ENCODE measurements at places on chromosomes 16 and 17.

GRCh38 chr16:77434530-77435271 is at the start of gene ADAMTS18:
TSS of gene ADAMTS18 (minus strand) at chr16:77435034. CDS start at chr16:77434695, 339 bp downstream.
- no peak for DNase-seq

DNA sequence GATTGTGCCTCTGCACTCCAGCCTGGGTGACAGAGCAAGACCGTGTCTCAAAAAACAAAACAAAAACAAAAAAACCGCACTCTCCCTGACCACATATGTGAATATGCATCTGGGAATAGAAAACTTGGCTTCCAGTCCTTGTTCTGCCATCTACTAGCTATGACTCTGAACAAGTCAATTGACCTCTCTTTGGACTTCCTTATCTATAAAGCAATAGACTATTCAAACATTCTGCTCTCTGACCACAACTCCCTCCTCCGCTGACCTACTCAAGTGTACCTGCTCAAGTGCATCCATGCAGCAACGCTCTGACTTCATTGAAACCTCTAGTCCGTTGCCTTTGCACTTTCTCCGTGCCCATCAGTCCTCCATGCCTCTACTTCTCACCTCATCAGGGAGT is 52.6 kb upstream of the KDM6B start:
- no peak for DNase-seq

GRCh38 chr17:1714427-1714979 is 4.3 kb upstream of the TLCD2 start:
- DNase-seq = no peak

GRCh38 chr16:820748-821147 is 20.2 kb upstream of the GNG13 start:
- DNase-seq = no peak

GRCh38 chr17:47807421-47807820 is 14.2 kb downstream of the OSBPL7 start:
- no peak for DNase-seq

DNA sequence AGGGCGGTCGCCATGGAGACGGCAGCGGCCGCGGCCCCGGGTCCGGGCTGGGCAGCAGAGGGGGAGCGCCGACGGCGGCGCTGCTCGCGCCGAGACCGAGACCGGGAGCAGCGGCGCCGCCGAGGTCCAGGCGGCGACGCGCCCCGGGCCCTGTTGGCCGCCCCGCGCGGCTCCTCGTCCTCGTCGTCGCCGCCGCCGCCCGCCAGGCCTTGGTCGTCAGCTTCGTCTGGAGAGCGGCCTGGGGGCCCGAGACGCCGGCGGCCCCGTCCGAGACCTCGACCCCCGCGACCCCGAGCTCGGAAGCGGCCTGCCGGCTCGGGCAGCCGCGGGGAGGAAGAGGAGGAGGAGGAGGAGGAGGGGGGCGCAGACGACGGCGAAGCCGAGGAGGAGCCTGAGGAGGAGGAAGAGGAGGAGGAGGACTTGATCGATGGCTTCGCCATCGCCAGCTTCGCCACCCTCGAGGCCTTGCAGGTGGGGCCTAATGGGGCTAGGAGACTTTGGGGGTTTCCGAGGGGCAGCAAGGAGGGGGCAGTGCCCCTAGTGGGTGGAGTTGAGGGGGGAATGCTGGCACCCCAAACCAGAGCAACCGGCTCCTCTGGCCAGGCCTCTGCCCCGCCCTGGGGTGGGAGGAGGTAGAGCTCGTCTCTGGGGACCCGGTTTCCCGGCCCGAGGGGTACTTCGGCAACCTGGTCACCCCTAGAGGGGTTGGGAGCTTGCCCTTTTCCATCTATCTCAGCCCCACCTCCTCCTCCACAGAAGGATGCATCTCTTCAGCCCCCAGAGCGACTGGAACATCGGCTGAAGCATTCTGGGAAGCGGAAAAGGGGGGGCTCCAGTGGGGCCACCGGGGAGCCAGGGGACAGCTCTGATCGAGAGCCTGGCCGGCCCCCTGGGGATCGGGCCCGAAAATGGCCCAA is 1.5 kb downstream of the FBRS start:
- no peak for DNase-seq

- DNase-seq = no peak
These were observed 36.2 kb downstream of the USP10 start for GRCh38 chr16:84735849-84736586.

DNA sequence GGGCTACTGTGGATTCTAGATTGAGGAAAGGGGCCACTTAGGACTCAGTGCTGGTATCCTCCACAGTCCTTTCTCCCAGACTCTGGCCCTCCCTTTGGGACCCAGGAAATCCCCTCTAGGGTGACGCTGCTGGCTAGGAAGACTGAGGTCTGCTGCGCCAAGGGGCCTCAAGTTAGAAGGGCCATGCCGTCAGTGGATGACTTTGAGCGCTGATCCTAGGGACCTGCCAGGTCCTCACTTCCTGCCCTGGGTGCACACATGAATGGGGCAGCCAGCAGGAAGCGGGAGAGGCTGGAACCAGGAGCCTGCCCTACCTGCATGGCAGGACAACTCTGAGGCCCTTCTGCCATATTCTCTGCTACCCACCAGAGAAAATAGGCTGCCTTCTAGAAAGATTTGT is 145.0 kb downstream of the RAB11FIP4 start:
- no peak for DNase-seq

DNA sequence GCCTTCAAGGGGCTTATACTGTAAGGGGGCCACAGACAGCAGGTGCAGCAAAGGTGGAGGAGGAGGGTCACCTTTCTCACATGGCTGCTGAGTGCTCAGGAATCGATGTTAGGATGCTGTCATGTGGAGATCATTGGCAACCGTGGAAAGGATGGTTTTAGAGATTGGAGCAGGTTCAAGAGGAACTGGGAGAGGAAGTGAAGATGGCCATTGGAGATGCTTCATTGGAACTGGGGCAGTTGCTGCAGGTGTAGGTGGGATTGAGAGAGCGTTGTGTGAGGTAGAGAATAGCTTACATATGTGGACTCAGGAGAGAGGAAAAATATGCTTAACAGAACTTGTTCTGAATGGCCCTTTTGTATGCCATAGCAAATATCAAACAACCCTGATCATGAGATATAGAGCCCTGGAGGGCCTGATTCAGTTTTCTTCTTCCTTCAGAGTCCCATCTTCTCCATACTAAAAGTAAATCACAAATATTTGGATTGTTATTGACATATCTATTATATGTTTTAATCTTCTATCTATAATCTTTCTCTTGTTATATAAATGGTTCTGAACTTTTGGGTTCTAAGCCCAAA is 40.8 kb downstream of the LDHD start:
- DNase-seq = no peak

- no peak for DNase-seq
These were observed 3.7 kb upstream of the CDK3 start for GRCh38 chr17:75996665-75997590.

DNA sequence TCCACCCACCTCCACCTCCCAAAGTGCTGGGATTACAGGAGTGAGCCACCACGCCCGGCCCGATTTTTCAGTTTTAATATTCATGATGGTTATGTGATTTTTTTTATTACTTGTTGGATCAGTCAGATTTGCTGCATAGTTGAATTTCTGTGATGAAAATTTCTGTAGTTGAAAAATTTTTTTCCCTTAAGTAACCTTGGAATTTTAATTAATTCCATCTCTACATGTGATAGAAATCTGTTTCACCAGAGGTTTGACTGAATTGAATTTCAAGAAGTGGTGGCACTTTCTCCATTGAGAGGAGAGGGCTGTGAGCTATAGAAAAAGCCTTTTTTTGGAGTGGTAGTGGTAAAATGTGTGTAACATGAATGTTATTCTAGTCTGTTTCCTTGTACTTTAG is 24.7 kb downstream of the WIPF2 start:
- no peak for DNase-seq

DNA sequence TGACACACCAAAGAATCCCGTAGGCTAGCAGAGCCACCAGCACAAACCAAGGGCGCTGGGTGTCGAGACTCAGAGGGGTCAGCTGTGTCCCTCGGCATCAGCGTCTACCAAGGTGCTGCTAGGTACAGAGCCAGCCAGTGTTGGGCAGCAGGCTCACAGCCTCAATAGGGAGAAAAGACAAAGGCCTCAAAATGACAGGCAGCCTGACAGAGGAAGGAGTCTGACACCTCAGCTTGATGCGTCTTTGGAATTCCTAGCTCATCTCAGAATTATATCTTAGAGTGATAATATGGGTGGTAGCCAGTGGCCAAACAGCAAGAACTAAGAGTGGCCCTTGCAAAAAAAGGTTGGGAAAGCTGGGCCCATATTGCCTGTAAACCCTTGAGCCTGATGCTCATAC is 45.9 kb downstream of the HS3ST3B1 start:
- DNase-seq = no peak

- DNase-seq = no peak
These were observed 831 bp downstream of the CA7 start for GRCh38 chr16:66845080-66845410.

DNA sequence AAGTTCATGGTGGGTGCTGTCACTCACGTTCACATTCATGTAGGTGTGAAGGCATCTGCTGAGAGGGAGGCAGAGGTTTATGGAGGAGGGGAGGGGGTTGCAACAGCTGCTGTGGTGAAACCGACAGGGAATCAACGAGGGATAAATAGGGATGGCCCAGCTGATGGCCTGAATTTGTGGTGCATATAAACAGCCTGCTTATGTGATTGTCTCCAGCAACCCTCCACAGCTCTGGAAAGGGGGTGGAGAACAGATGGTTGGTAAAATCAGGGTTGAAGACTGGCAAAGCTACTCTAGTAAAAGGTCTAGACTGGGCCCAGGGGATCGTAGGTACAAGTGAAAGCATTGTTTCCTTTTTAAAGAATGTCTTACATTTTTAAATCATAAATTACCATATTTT is 53.7 kb downstream of the IQCK start:
- no peak for DNase-seq

GRCh38 chr16:68380676-68381362 is 67.5 kb downstream of the SMPD3 start:
- DNase-seq = no peak

DNA sequence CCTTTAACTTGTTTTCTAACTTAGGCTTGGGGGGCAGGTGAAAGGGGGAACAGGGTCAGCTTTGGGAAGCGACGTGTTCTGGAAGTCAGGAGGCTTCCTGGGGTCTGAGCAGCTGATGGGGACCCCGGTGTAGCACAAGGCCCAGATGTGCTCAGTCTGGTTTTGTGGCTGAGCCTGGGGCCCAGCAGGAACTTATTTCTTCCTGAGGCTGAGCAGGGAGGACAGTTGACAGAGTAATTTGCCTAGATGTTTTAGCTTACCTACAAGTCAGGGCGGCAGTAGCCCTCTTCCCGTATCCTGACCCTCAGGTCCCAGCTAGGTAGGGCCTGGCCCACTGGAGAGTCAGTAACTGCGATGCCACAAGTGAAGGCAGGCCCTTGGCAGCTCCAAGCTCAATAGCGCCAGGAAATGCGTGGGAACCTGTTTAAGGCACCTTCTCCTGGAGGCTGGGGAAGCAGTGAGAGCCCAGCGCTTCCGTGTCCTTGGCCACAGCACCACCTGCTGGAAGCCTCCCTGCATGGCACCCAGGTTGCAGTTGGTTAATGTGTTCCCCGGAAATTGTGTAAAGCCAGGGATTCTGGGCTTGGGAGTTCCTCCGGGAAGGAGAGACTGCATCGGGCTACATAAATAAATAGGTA is 5.2 kb downstream of the CCR7 start:
- DNase-seq = peak; percentile 75

- DNase-seq = no peak
These were observed 14.5 kb downstream of the TEX14 start for GRCh38 chr17:58677194-58677880.

DNA sequence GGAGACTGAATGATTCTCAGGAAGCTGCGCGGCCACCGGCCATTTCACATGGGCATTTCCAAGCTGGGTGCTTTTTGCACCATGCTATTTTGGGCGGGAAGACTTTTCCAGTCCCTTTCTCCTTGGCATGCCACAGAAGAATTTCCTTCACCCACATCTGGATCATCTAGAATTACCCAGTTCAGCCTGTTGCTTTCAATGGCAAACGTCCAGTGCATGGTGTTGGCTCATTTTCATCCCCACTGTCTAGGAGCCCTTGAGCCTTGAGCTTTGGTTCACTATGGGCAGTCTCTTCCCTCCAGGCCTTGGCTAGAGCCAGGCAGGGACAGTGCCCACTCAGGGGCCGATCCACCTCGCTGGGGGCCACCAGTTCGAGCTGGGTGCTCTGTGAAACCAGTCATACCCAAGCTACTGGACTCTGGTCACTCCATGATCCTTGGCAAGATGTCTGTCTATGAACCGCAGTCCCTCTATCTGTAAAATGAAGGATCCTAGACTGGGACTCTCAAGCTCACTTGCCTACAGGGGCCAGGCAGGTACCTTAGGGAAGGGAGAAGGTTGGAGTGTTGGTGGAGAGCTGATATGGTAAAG is 71.1 kb downstream of the CYLD start:
- DNase-seq = no peak

- no peak for DNase-seq
These were observed 58.6 kb upstream of the NUDT7 start for GRCh38 chr16:77663711-77664110.

DNA sequence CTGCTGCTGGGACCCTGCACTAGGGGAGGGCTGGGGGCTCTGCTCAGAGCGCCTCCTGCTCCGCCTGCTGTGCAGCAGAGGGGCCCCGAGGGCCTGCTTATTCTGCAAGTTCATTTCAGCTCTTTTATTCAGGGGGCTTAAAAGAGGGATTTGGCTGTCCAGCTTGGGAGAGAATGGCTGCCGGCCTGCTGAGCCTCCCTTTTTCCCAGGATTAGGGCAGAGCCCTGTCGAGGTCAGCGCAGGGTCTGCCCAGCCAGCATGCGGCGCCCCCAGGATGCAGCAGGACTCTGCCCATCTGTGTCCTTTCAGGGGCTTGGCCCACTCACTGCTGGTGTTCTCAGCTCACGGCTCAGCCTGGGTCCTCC is 1.1 kb downstream of the SMIM5 start:
- no peak for DNase-seq

- no peak for DNase-seq
These were observed 1.9 kb upstream of the GDPD3 start for GRCh38 chr16:30115238-30115637.

- no peak for DNase-seq
These were observed 22.2 kb upstream of the ADAMTS18 start for GRCh38 chr16:77457046-77457445.

GRCh38 chr17:14011740-14012405 is 57.4 kb upstream of the COX10 start:
- no peak for DNase-seq

- no peak for DNase-seq
These were observed 10.8 kb downstream of the TMEM235 start for GRCh38 chr17:78242024-78242742.

GRCh38 chr17:17568772-17569195 is 22.7 kb downstream of the PEMT start:
- DNase-seq = peak; percentile 44

DNA sequence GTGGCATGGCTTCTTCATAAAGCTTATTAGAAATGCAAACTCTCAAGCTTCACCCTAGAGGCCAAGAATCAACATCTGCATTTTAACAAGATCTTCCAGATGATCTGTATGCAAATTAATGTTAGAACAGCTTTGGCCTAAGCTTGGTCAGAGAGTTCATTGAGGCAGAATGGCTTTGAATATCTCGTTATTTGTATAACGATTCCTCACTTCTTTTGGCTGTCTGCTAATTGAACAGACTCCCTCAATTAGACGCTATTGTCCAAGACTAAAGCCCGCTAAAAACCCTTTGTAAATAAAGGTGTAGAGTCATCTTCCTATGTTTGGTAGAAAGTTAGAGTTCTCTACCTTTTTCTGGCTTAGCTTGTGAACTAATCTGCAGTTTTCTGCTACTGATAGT is 1453.7 kb downstream of the CDH8 start:
- no peak for DNase-seq
